ENCODE measurements at places on chromosomes 7 and 10. TPM values are rescaled to one million over a fixed set of nuclear protein-coding genes. Genes with fewer than 3 reads are reported as not detected.

DNA sequence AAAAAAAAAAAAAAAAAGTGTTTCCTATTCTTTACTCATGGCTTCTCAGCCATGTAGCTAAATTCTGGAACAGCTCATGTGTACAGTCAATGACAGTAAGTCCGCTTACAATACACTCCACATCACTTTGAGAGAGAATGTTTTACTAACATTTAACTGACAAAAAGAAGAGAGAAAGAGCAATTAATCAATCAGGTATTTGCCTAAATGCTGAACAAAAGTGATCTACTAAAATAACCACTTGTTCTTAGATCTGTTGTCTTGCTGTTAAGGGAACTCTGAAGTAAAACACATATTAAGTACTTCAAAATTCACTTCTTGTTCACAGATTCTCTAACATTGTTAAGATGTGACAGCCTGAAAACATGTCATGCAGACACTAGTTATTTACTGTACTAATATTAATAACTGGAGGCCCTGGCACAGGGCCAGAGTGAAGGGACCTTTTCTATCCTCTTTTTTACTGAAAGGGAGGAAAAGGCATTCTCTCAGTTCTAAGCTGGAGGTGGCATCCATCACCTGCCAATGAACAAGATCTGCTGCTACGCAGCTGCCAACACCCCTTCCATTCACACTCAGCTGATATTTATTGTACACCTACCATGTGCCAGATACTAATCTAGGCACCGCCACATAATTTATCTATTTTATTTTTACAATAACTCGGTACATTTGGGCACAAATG, 72.6 kb downstream of the AHR start:
- H3K27ac ChIP-seq: peak overlapping the region; percentile 99
- H3K4me3 ChIP-seq: no peak overlapping the region
- no peaks in the 10 kb centered on the region for H3K36me3 ChIP-seq

DNA sequence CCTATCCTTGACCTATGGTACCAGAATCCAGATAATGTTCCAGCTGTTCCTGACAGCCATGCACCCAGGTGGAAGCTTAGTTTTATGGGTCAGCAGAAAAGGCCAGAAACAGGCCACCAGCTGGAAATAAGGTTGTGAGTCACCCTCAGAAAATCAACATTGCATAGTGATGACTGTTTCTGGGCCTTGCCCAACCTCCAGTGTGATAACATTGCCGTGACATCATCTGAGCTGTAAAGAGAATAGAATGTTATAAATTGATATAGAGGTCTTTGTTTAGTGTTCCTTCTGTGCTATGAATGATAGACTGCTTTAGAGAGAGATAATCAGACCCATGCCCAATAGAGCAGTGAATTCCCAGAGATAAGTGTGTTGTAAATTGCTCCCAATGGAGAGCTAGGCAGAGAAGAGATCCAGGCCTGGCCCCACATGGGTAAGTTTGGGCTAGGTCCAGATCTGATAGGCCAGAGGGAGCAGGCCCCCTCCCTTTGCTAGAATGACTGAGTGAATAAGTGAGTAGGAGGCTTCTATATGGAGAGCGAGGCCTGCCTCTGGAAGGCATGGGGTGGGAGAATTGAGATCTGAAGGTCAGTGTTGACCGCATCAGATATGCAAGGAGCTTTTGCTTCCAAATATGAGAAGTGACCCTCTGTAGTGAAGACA, 14.2 kb upstream of the HPS1 start:
- H3K36me3 ChIP-seq: no peaks in the 10 kb centered on the region
- DNase-seq: peak; percentile 96
- H3K4me1 ChIP-seq: peaks cover 4% of the 10 kb centered on the region
- no peaks in the 10 kb centered on the region for H3K27me3 ChIP-seq
- H3K27ac ChIP-seq: peak overlapping the region; percentile 59

PTF1A gene
- total RNA-seq: not detected

UBE2H gene
- total RNA-seq: 34.6 TPM

TMEM176B gene
- not detected for total RNA-seq

Data from IMR-90 (cell line).